ENCODE measurements at places on chromosomes 1 and 21. TPM values are rescaled to one million over a fixed set of nuclear protein-coding genes. Genes with fewer than 3 reads are reported as not detected.

DNA sequence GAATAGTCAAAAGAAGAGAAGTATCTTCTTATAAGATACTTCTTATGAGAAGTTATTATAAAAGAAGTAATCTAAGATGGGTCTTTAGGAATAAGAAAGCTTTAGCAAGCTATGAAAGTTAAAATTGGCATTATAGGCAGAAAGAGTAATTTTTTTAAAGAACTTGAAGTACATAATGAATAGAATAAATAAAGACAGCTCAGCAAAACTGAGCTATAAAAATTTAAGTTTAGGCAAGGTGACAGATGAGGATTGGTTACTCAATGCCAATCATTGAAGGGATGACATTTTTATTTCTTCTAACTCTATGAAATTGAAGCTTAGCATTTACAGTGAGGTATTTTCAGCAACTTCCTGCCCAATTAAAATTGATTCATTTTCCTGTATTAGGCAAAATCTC is 966.8 kb downstream of the BRINP3 start:
- no peak for DNase-seq

- DNase-seq, result no peak
Measured at GRCh38 chr1:109671067-109671466, 3.2 kb downstream of the GSTM2 start.

GRCh38 chr1:175449306-175449705 is 256.7 kb upstream of the KIAA0040 start:
- no peak for DNase-seq

Gene CACHD1
- 5.2 TPM for total RNA-seq

Gene TBX19
- 3.6 TPM for total RNA-seq

Gene AADACL4
- not detected for total RNA-seq

Gene ARHGEF19
- total RNA-seq, result 11.9 TPM

Data from naive thymus-derived CD8-positive, alpha-beta T cell (primary cell).